Right ventricle myocardium inferior (tissue), 1 donor: ENCODE measurements at places on chromosomes 7 and 10.

- no peak for DNase-seq
Measured at GRCh38 chr7:108598914-108599580, 29.4 kb downstream of the DNAJB9 start.

- no peak for DNase-seq
Measured at GRCh38 chr10:11521860-11522259, 89.6 kb downstream of the USP6NL start.

GRCh38 chr7:92783260-92784201 is 52.8 kb downstream of the CDK6 start:
- no peak for DNase-seq

DNA sequence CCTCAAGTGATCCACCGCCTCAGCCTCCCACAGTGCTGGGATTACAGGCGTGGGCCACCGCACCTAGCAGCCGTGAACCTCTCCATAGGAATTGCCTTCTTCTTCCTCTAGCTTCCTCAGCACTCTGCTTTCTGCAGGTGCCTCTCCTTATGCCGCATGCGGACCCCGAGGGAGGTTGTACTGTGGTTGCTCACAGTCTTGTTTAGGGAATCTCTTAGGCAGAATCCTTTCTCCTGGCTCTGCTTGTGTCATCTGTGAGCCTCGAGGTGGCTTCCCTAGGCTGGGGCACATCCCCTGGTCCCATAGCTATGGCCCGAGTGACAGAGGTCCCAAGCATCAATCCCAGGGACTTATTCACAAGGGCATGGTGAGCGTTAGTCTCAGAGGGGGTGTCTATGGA is 33.2 kb upstream of the GIMAP8 start:
- DNase-seq: no peak

- DNase-seq: no peak
Measured at GRCh38 chr10:127947211-127947610, 40.3 kb downstream of the PTPRE start.

- DNase-seq: no peak
Measured at GRCh38 chr7:152512706-152513105, 76.9 kb upstream of the KMT2C start.

DNA sequence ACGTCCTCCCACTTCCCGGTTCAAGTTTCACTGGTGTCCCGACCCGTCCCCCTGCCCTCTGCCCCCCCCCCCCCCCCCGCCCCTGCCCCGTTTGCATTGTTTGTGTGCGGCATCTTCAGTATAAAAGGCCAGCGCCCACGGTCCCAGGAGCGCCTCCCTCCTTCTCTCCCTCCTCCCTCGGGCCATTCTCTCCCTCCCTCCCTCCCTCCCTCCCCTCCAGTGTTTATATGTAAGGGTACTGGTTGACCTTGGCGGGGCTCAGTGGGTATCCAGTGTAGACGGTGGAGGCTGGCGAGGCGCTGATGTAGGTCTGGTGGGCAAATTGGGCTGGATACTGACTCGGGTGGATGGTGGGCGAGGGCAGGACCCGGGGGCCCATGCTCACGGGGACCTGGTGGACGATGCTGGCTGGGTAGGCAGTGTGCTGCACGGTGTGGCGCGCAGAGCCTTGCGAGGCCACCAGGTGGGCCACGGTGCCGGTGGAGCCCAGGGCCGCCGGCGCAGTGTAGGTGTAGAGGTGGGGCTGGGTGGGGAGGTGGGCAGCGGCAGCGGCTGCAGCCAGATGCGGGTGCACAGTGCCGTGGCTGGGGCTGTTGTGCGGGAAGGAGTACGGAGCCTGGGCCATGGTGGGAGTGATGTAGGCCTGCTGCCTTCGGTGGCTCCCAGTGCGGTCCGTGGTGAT is 49.4 kb downstream of the CLEC2L start:
- no peak for DNase-seq

- no peak for DNase-seq
Measured at GRCh38 chr10:120327675-120328074, 129.4 kb upstream of the PLPP4 start.

GRCh38 chr7:123787220-123788007 is 38.6 kb upstream of the WASL start:
- no peak for DNase-seq
